Epithelial cell of proximal tubule (primary cell): ENCODE measurements at places on chromosomes 12 and 14.

DNA sequence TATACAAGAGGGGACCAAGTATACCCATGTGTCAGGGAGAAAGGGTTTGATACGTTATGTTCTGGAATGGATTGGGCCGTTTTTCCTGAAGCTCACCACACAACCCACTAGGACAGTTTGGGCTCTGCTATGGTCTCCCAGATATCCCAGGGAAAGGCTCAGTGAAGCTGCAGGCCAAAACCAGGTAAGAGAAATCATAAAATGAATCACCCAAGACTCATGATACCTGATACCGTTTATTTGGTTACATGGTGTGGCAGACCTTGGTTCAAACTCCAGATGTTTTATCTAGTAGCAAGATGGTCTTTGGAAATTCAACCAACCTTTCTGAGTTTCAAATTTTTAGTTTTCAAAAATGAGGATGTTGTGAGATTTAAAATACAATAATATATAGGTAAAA lies 177.6 kb downstream of the C12orf75 start:
- DNase-seq, result no peak

DNA sequence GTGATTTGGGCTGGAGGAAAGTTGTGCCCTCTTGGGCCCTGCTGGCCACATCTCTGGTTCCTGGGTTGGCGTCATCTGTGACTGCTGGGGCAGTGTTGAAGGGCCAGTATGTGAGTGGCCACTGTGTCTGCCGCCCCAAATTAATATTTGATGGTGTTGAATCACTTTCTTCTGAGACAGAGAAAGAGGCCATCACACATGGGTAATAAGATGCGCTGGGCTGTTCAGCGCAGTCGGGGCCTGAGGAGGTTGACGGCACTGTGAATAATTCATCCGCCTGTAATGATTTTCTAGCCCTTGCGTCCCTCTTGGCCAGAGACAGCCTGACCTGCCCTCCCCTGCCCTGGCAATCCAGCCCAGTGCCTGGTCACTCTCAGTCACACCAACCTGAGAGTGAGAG lies 56.2 kb upstream of the BEGAIN start:
- DNase-seq, result no peak

DNA sequence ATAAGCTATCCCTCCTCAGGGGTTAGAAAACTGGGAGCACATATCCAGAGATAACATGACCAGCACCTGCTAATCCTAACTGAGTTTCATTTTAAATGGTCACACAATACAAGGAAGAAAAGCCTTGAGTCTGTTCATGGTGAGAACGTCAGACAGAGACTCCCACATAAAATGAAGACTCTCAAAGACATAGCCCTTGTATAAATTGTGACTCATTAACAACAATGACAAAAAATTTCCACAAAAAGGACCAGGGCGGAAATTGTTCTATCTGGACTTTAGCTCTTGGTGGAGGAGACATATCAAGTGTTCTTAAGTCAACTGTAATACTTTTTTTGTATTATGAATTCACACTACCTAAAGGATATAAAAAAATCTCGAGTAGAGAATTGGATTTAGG lies 313.7 kb upstream of the DCN start:
- DNase-seq, result no peak

GRCh38 chr12:44835641-44836379 lies 40.3 kb downstream of the NELL2 start:
- DNase-seq, result peak; percentile 6

DNA sequence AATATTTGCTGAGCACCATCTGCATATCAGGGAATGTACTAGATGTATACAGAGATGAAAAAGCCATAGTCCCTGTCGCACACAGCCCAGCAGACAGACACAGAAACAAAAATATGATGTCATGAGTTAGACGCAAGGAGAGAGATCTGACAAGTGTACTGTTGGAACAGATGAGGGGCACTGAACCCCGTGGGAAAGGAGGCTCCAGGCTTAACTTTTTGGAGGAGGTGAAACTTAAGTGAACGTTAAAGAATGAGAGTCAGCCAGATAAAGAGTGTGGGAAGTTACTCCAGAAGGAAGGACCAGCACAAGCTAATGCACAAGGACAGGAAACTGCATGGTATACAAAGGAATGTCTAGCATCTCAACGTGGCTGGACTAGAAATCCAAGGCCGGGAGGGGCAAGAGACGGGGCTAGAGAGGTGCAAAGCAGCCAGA lies 2.5 kb upstream of the ACTN1 start:
- DNase-seq, result no peak

DNA sequence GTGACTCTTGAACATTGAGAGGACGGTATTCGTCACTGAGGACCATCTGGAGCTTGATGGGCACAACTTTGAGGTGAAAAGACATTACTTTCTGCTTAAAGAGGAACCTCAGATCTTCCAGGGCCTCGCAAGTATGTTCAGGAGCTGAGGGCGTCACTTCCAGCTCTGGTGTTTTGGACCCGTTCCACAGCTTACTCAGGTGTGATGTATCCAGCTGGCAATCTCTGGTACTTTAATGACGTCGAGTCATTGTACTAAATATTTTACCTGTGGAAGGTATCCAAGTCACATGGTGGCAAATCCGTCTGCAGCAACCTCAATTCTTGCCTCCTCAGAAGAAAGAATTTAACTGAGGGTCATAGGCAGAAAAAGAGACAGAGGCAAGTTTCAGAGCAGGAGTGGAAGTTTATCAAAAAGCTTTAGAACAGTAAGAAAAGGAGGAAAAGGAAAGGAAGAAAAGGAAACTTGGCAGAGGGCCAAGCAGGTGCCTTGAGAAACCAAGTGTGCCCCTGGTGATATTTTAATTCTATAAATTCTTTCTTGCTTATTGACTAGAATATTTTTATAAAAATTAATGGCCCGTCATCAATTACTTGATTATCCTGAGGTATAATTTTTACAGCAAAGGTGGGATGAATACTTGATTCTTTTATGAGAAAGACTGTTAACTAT lies 250.6 kb downstream of the AEBP2 start:
- no peak for DNase-seq

DNA sequence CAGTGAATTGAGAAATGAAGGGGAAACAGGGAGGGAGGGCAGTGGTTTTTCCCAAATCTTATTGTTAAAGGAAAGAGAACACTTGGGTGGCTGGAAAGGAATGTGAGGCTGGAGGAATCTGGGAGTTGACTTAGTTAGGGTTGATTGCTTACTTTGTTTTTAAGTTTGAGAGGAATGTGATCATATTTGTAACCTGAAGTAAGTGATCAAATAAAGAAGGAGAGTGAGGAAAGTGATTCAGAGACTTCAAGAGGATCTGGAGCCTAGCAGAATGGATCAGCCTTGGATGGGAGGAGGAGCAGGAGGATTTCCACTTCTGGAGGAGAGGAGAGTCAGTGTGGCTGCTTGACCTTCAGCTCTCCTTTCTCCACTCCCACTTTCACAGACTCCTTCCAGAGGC lies 6.0 kb upstream of the LRP6 start:
- DNase-seq, result peak; percentile 52

DNA sequence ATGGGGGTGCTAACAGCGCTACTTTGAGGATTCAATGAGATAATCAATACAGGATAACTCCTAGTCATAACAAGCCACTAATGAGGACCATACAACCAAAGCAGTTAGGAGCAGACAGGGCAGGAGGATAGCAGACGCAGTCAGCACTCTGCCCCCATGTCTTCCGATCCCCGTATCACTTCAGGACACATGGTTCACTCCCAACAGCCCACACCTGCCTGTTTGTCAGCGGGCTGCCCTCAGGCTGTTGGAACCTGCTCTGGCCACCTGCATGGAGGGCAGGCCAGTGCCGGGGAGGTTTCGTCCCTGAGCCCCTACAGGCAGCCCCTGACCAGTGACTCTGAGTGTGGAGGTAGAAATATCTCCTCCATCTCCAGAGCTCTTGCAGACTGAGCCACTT lies 37.1 kb upstream of the LTBP2 start:
- no peak for DNase-seq

GRCh38 chr12:95790917-95791849 lies 619 bp upstream of the NTN4 start:
- DNase-seq, result no peak

GRCh38 chr14:100874411-100875091 lies 29.0 kb downstream of the RTL1 start:
- DNase-seq, result no peak

DNA sequence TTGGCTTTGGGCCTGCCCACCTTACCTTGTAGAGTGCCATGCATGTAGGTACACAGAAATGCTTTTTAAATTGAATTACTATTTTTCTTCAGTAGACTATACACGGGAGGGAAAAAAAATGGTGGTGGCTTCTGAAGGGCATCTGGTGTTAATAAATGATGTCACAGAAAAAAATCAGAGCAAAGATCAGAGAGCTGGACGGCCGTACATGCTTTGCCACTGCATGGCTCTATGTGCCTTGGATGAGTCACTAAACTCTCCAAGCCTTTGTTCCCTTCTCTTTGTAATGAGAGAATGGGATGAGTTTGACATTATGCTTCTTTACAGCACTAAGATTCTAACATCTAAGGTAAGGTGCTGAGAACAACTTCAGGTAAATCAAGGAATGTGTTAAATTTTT lies 376.4 kb upstream of the DDHD1 start:
- no peak for DNase-seq
